ENCODE measurements at places on chromosomes 4 and X.
A peak's percentile ranks its signal among the peaks of the same experiment; 100 is the strongest.

GRCh38 chr4:149912000-149912399 lies 96.4 kb upstream of the IQCM start:
- DNase-seq, result no peak

DNA sequence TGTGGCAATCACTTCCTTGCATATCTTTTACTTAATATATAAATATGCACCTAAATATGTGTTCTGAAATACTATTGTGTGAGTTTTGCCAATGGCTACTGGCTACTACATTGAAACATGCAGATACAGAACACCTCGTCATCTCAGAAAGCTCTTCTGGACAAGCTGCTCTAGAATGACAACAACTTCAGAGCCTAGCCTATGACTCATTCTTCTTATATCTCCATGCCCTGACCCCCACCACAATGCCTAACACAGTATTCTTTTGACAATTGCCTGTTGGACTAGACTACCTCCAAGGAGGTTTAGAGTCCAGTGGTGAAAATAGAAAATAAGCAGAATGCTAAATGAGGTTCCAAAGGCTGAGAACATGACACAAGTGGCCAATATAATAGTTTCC lies 17.6 kb upstream of the DMP1 start:
- no peak for DNase-seq

DNA sequence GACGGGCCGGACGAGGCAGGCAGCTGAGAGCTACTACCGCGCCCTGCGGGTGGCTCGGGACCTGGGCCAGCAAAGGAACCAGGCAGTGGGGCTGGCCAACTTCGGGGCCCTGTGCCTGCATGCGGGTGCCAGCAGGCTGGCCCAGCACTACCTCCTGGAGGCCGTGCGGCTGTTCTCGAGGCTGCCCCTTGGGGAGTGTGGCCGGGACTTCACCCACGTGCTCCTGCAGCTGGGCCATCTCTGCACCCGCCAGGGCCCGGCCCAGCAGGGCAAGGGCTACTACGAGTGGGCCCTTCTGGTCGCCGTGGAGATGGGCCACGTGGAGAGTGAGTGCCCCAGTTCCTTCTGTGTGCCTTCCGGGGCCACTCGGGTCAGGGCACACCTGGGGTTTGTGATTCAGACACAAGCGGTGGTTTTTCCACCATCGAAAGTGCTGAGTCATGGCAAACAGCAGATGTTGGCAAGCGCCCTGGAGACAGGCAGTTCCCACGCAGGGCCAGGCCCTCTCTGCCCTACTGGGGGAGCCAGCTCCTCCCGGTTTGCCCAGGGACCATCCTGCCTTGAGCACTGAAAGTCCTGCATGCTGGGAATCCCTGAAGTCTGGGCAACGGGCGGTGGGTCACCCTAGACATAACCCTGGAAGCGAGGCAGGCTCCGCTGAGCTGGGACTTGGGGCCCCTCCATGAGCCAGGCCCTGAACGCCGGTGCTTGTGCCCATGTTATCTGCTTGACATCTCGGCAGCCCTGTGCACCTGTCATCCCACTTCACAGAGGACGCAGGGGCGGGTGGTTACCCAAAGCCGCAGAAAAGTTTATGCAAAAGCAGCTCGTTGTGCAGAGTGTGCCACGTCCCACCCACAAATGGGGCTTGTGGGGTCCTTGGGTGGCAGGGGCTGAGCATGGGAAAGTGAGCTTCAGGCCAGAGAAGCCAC lies 29.5 kb downstream of the SH3TC1 start:
- peak; percentile 13 for DNase-seq

- DNase-seq, result no peak
These were observed 462.2 kb downstream of the INPP4B start for GRCh38 chr4:142383800-142384470.

DNA sequence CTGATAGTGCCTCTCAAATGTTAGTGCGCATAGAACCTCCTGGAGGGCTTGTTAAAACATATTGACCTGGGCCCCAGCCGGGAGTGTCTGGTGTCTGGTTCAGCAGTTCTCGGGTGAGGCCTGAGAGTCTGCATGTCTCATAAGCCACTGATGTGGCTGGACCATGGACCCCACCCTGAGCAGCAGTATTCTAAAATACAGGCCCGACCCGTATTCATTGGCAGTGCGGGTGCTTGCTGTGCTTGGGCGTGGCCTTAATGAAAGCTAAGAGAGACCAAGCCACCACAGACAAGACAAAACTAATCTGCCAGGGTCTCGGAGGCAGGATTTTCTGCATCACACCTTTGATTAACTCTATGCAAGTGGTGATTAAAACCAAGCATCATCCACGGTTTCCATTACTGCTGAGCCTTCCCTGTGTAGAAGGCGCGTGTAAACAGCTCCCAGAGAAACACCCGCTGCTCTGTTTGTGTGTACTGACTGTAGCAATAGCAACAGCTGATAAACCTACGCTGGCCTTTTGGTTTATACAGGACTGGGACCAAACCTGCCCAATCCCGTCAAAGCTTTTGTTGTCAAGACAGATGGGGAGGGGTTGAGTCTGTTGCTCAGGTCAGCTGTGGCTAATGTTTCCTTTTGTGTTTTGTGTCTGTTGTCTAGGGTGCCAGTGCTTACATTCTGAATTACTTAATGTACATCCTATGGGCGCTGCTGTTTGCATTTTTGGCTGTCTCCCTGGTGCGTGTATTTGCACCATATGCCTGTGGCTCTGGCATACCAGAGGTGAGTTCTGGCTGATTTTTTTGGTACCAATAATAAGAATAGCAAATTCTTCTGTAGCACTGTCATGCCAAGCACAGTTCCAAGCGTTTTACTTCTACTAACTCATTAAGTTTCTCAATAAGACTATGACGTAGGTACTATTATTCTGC lies 40.8 kb downstream of the CLCN4 start:
- DNase-seq, result no peak

GRCh38 chrX:102604327-102604726 lies 5.0 kb downstream of the ARMCX5 start:
- DNase-seq, result no peak

DNA sequence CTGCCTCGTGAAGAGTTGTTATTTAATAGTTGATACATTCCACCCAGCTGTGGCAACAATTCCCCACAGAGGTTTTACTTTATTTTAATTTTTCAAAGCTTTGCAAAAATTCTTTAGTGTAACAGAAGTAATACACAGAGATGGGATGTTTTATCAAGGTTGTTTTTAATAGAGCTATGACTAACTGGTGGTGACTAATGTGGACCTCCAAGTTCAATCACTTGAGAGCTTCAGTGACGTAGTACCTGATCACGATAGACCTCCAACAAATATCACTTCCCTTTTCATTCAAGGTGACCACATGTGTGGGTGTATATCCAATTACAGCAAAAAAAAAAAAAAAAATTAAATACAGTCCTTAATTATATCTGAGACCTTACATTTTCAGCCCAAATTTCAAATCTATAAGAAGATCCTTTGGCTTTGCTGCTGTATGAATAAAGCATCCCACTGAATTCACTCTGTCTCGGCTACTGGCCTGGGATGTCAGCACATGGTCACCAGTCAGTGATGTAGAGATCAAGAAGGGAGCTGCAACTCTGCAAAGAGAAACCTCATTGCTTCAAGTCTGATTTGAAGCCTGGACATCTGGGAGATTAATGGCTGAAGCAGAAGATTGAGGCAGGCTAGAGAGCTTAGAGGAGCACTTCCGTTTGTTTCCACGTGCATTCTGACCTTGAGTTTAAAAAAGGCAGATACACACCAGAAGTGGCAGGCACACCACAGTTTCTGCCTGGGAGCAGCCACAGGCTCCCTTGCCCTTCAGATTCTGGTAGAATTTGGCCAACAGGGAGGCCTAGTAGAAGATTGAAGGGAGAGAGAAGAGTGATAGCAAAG lies 345.9 kb upstream of the NOCT start:
- no peak for DNase-seq

- DNase-seq, result no peak
These were observed 10.9 kb upstream of the F11 start for GRCh38 chr4:186255122-186255521.

DNA sequence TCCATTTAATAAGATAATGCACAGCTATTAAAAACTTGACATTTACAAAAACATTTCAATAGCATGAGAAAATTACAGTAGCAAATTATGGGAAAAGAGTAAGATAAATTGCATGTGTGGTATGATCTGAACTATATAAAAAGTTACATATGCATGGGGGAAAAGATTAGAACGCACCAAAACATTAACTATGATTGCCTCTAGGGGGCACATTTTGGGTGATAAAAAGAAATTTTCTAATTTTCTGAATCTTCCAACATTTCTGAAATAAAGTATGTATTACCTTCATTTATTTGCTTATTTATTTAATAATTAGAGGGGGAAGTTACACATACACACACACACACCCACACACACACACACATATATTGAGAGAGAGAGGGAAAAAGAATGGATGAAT lies 19.6 kb upstream of the KDM5C start:
- no peak for DNase-seq

DNA sequence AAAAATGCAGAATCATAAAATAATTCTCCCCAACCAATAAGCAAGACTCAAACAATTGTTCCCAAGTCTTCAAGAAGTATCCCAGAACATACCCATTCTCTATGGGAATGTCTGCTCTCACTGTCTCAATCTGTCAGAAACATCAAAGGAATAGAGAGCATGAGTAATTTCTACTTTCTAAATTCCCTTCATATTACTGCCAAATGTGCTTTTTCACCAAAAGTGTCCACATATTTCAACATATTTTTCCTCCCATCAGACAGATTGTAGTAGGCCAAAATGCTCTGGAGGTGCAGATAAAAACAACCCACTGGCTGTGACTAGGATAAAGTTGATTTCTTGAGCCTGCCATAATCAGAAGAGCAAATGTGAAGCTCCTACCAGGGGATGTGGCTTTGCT lies 692.0 kb upstream of the FAM241A start:
- DNase-seq, result no peak

DNA sequence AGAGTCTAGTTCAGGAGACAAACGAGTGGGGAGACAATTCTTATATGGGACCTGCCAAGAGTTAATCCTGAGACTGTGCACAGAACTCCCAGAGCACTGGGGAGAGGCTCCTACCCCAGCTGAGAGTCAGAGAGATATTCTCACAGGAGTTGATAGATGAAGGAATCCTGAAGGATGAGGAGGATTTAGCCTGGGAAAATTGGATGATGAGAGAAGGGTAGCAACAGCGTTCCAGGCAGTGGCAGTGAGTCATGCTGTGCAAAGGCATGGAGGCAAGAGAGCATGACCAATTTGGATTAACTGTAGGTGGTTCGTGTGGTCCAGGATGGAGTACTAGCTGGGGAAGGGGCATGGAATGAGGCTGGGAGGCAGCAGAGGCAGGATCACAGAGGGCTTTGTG lies 318.6 kb downstream of the LDB2 start:
- no peak for DNase-seq

DNA sequence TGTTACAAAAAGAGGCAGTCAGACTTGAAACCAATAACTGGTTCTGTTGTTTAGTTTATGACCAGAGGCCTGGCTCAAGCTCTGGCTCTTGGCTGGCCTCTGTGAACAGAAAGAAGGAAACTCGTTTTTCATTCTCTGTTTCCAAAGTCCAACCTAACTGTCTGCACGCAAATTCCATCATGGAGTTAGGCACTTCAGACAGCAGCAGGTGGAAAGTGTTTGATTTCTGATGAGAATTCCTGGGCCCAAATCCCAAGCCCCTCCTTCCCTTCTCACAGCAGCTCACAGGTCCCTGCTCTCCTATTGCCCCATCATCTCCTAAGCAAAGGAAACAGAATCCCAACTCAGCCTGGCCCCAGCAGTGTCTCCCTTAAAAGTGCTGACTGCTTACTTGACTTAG lies 42.8 kb upstream of the FGF16 start:
- DNase-seq, result no peak

- DNase-seq, result no peak
These were observed 4.2 kb downstream of the PRDM8 start for GRCh38 chr4:80201252-80202151.

- no peak for DNase-seq
These were observed 114.1 kb upstream of the KLHL4 start for GRCh38 chrX:87403551-87403950.

- no peak for DNase-seq
These were observed 265.7 kb upstream of the FAM241A start for GRCh38 chr4:111879539-111879938.

- DNase-seq, result no peak
These were observed 316.3 kb downstream of the CAMK2D start for GRCh38 chr4:113445286-113445685.

GRCh38 chr4:158356301-158356700 lies 146.0 kb downstream of the TMEM144 start:
- DNase-seq, result no peak

DNA sequence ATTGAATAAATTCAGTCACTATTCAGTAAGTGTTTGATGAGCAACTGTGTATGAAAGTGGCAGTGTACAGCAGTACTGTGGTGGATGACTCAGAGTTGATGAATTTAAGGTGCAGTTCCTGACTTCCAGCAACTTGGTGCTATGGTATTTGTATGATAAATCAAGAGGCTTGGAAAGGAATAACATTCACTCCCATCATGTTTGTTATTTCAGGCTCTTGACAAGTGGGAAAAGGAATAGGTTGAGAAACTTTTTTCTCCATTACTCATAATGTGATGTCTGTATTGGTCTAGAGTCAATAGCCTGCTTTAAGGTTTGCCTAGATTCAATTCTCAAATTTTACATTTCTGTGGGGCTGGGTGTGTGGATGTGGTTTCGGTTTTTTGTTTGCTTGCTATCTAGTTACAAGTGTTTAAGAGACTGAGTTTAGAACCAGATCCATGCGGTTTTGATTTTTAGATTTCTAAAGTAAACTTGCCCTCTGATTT lies 35.1 kb upstream of the CYP2U1 start:
- no peak for DNase-seq

DNA sequence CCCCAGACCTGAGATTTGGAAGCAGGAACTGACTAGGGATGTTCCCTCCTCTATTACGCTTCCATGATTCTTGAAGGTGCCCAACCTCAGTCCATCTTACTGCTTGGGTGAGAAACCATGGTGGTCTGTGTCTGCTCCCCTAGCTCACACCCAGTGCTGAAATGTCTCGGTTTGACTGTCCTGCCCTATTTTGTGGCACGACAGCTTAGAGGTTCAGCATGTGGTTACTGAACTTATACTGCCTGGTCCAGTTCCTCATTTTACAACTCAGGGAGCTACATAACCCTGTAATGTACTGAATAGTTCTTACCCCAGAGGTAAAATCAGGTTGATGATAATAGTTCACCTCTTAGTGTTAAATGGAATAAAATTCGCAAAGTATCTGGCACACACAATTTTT lies 203.1 kb downstream of the RBM46 start:
- no peak for DNase-seq

- DNase-seq, result no peak
These were observed 722 bp upstream of the EFHC2 start for GRCh38 chrX:44344194-44344593.

DNA sequence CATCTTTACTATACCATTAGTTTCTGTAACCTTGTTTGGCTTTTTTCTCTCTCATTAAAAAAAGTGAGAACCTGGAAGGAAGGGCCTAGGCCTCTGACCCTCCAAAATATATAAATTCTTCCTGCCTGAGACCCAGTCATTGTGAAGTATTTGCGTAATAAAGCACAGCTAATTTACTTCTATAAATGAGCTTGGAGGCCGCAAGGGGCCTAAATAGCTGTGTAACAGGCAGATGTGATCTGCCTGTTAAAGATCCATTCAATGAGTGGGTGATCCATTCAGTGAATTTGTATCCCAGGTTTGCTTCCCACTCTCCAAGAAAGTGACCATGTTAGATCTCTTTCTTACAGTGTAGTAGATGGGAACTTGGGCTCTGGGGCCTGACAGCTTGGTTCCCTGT lies 595 bp upstream of the PYURF start:
- no peak for DNase-seq

- DNase-seq, result no peak
These were observed 279.1 kb upstream of the NRK start for GRCh38 chrX:105543283-105543682.

- no peak for DNase-seq
These were observed 99.5 kb downstream of the ZNF827 start for GRCh38 chr4:145839151-145839550.

- peak; percentile 24 for DNase-seq
These were observed at the start of gene GPRASP3 for GRCh38 chrX:102720237-102721168. Gene GPRASP3 (plus strand): TSS chrX:102720743. CDS start chrX:102748996, 28,253 bp downstream.

All from NCI-H2171 (cell line).